ENCODE measurements at places on chromosomes 13 and 19.

GRCh38 chr19:43675269-43675879 is 5.4 kb upstream of the PLAUR start:
- DNase-seq, result no peak

- DNase-seq, result no peak
These were observed 35.8 kb upstream of the LMO7 start for GRCh38 chr13:75600371-75600770.

GRCh38 chr13:97758317-97758716 is 195.2 kb upstream of the IPO5 start:
- DNase-seq, result no peak

DNA sequence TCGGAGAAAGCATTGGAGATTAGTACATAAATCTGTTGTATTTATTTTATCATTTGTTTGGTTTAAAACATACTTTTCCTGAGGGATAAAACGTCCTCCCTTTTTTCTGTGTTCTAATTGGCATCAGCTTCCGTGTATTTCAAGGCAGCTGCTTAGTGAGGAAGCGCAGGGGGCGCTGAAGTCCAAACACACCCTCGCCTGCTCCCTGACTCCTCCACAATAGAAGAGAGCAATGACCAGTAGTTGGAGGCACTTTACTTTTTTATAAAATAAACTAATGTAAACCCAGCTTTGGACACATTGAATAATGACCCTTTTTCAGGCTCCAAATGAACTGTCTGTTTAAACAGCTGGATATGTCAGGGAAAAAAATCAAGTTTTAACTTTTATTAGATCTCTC is 79.9 kb downstream of the RNASEH2B start:
- peak; percentile 63 for DNase-seq

DNA sequence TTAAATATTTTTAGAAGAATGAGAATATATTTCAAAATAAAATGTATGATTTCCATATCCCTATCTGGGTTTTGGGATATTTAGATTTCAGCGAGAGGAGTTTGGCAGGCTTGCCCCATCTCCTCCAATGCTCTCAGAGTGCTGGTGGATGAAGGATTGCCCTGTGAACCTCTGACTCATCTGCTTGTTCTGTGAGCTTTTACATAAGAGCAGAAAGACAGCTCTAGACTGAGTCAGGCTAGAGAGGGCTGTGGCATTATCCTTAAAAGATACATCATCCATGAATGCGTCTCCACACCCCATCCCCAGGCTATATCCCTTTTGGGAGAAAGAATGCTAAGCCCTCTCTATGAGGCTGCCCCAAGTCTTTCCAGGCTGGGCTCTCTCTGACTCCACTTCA is 190.6 kb downstream of the TUBA3C start:
- DNase-seq, result no peak

DNA sequence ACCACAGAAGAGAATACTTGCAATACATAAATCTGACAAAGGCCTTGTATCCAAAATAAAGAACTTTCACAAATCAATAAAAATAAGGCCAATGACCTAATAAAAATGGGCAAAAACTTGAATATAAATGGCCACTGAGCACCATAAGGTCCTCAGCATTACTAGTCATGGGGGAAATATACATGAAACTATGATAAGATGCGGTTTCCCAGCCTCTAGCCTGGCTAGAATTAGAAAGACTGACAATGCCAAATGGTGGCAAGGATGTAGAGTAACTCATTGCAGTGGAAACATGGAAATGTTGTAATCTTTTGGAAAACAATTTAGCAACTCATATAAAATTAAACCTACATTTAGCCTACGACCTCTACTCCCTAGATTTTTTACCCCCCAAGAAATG is 227.1 kb downstream of the GGACT start:
- DNase-seq, result no peak

- DNase-seq, result no peak
These were observed 816 bp downstream of the RPS28 start for GRCh38 chr19:8321986-8322637.

GRCh38 chr13:31011901-31012654 is 79.6 kb downstream of the TEX26 start:
- DNase-seq, result no peak

DNA sequence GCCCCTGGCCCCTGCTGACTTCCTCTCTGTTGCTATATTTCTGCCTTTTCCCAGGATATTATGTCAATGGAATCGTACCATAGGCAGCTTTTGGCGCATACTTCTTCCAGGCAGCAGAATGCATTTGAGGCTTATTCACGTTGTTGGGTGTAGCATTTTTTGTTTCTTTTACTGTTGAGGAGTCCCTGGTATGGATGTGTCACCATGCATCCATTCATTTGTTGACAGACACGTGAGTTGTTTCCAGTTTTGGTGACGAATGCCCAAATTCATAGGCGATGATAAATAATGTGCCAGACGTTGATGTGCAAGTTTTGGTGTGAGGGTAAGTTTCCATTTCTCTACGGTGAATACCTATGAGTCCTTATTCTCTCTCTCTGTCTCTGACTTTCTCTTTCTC is 5.0 kb downstream of the NFILZ start:
- no peak for DNase-seq

DNA sequence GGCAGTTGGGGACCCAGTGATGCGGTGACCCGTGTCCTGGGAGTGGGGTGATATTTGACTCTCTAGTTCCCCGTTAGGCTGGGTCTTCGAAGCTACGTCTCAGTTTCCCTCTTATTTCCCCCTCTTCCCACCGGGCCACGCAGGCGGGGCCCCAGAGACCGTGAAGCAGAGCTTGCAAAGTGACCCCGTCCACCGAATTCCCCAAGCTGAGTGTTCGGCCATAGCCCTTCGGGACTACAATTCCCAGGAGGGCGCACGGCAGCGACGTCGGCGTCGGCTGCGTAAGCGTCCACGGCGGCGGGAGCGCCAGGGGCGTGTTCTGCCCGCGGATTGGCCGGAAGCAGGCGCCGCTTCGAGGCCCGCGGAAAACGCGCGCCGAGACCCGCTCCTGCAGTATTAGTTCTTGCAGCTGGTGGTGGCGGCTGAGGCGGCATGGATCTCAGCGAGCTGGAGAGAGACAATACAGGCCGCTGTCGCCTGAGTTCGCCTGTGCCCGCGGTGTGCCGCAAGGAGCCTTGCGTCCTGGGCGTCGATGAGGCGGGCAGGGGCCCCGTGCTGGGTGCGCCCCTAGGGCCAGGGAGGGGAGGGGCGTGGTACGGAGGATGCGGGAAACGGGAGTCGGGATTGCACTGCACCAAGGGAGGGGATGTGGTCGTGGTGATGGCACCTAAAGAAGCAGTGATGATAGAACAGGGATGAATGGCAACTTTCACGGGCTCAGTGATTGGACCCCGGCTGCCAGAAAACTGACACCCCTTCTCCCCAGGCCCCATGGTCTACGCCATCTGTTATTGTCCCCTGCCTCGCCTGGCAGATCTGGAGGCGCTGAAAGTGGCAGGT is at the start of gene RNASEH2A:
Gene RNASEH2A, plus strand, starts transcription at position 343 of the 840 bp plus-strand sequence. Its CDS starts 90 bp downstream, at position 433.
- DNase-seq, result peak; percentile 96

DNA sequence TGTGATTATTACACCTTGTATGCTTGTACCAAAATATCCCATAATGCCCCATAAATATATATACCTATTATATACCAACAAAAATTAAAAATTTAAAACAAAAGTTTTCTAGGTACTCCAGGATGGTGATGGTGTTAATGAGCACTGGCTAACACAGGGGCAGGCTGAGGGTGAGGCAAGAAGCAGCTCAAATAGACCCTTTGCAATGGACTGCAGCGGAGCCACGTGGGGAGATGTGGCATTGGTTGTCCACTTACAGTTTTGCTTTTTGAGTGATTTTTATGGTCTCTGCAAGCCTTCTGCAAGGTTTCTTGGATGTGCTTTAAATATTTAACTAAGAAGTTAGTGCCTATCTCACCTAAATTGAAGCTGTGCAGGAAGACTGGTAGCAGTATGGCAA is 132.9 kb downstream of the RAP2A start:
- peak; percentile 13 for DNase-seq

GRCh38 chr13:79637133-79637763 is 156.3 kb downstream of the NDFIP2 start:
- no peak for DNase-seq

DNA sequence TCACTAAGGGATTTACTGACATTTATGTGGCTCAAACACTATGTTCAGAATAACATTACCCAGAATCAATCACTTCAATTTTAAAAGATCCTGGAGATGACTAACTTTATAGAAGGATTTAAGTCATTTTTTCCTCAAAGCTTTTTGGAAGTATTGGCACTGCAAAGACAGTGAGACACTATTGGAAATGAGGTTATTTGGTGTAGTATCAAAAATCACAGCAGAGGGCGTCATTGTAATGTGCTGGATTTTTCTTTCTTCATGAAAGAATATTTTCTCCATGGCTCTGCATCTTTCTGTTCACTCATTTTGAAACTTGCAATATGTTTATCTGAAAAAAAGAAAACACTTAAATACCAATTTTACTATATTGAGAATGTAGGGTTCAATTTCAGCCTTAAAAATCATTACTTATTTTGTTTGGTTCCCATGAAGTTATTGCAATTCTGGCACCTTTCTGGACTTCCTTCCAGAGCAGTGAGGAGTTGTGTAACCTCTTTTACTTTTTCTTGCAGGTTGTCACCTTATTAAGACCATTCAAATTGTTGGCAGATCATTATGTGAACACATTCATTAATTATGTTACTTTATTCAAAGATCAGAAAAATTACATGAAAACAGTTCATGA is 3.7 kb upstream of the CSNK1A1L start:
- DNase-seq, result peak; percentile 16

DNA sequence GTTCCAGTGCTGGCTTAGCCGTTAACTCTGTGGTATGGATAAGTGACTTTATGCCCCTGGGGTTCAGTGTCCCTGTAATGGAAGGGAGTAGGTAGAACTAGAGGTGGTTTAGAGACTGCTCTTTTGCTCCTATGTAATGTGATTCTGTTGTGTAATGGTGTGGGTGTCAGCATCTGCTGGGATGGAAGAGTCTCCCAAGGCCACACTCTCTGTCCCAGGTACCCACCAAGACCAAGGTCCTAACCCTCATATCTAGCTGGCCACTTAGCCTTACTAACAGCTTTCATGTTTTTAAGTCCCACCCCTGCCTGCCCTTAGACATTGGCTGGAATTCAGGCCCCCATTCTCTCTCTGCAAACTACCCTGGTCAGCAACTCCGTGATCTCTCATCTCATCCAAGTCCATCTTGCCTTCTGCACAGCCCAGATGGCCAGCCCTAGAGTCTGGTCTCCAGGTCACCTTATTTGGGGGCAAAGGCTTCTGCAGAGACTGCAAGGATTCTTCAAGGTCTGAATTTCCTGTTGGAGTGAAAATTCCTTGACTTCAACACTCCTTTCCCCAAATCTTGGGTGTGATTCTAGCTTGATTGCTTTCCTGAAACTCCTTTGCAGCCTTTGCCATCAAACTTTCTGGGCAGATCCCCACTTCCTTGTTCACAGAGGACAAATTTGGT is 48.4 kb downstream of the SERP2 start:
- no peak for DNase-seq

DNA sequence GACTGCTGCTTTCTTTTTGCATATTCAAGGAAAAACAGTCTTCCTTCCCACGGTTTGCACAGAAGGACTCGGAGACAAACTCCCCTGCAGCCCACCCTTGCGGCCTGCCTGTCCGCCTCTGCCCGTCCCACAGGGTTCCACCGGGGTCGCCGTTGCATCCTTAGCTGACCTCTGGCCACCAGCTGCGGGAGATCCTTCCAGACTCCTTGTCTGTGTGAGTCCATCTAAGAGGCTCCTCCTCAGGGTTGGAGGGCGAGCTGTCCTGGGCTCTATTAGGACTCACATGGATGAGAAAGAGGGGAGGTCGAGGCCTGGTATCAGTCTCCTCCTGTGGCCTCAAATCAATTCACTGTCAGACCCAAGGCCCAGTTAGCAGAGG is 39.2 kb downstream of the KLF2 start:
- DNase-seq, result no peak

DNA sequence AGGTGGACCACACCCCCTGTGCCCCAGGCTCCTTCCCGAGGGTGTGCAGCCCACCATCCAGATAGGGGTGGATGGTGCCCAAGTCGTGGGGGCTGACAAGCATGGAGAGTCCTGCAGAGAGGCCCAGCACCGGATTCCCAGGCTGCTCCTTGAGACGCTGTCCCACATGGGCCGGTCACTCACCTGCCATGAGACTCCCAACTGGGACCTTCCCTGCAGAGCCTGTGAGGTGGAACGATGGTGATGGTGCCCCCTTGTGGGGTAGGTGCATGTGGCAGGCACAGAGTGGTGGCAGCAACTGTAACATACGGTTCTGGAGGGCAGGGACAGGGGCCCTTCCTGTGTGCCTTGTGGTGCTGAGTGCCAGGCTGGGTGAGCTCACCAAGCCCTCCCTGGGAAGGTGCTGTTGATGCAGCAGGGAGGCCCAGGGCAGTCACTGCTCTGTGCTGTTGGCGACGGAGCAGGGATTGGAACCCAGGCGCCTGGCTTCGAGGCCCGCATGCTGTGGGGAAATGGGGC is 33.1 kb downstream of the PPP1R37 start:
- peak; percentile 68 for DNase-seq

GRCh38 chr13:75963302-75963701 is 327.2 kb downstream of the LMO7 start:
- no peak for DNase-seq

DNA sequence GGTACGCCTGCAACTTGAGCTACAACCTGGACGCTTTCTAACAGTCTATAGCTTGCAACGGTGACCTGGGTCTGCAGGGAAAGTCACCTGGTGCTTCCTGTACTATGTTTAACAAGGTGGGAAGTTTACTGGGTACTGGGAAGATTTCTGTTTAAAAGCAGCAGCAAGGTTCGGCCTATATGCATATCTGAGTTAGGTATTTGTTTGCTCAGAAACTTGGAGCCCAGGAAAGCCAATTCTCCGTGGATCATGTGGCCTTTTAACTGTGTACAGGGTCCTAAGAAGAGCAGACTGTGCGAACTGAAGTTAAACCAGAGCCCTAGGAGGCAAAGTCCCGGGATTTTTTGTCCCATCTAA is 103.1 kb downstream of the STK24 start:
- DNase-seq, result no peak

DNA sequence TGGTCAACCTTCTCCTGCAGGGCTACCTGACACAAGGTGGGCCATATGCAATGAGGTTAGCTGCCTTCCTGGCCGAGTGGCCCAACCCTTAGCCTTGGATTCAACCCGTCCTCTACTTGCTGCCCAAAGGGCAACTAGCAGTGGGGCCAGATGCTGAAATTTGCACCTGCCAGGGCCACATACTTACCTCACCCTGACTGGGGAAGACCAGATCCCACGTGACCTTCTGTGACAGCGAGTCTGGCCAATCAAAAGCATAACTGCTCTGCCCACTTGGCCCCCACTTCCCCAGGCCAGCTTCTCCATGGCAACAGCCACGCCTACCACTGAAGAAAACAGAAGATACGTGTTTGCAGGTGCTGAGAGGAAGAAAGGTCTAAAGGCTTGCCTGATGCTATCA is 10.9 kb downstream of the PEG3 start:
- no peak for DNase-seq

DNA sequence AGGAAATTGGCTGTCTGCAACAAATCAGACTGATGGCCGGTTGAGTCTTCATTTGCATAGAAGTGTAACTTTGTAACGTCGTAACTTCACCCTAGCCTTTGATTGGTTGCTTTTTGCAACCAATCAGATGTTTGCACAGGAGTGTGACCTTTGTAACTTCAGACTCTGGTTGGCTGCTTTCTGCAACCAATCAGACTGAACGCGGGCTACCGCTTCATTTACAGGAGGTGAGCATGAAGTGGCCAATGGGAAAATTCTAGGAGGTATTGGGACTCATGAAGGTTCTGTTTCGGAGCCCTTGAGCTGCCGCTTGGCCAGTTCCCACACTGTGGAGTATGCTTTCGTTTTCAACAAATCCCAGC is 441 bp upstream of the ZNF559 start:
- DNase-seq, result peak; percentile 70

GRCh38 chr13:58992478-58993042 is 1171.2 kb downstream of the DIAPH3 start:
- DNase-seq, result no peak
